ENCODE measurements at places on chromosomes 13 and 19. TPM values are rescaled to one million over a fixed set of nuclear protein-coding genes. Genes with fewer than 3 reads are reported as not detected.

Gene TUBA3C
- total RNA-seq: not detected

GRCh38 chr19:55624109-55625003 is at the start of gene ZNF784:
Gene ZNF784, minus strand, starts transcription at chr19:55624566. Its CDS starts 5 bp downstream, at chr19:55624561.
- peak; percentile 99 for DNase-seq

Gene C19orf33
- not detected for total RNA-seq

- no peak for DNase-seq
Measured at GRCh38 chr13:31477961-31478360, 261.4 kb upstream of the RXFP2 start.

- DNase-seq: no peak
Measured at GRCh38 chr19:280541-281009, 10.6 kb downstream of the PLPP2 start.

- no peak for DNase-seq
Measured at GRCh38 chr13:111361873-111362648, 41.6 kb downstream of the TEX29 start.

Gene B3GNT3
- total RNA-seq: not detected

DNA sequence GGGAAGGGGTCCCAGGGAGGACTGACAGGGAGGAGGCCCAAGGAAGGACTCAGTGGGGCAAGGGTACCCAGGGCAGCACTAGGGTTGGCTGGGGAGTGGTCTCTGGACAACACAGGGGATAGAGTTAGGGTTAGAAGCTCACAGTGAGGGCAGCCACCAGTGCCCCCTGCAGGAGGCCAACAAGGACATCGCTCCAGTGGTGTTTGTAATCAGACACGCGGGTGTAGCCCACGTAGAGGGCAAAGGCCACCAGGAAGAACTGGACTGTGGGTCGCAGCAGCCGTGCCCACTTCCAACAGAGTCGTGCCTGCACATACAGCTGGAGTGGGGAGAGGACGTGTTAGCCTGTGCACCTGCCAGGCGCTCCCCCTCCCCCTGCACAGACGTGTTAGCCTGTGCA is 9.2 kb downstream of the PLPP2 start:
- DNase-seq: no peak

Gene ATP4B
- not detected for total RNA-seq

GRCh38 chr13:20691616-20692015 is 11.9 kb upstream of the IL17D start:
- DNase-seq: no peak

DNA sequence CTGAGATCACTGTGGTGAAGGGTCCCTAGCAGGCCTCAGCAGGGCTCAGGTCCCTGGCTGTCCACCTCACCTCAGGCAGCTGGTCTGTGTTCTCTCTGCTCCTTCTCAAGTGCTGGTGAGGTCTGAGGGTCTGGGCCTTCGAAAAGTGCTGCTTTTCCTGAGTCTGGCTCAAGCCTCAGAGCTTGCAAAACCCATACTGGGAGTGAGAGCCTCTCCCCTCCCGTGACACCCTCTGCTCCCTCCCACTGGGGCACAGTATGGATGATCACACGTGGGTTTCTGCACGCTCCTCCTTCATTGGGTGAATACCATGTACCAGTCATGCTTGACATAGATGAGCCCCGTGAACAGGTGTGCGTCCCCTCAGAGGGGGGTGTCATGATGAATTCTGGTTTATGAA is 73.3 kb upstream of the WASF3 start:
- DNase-seq: no peak

DNA sequence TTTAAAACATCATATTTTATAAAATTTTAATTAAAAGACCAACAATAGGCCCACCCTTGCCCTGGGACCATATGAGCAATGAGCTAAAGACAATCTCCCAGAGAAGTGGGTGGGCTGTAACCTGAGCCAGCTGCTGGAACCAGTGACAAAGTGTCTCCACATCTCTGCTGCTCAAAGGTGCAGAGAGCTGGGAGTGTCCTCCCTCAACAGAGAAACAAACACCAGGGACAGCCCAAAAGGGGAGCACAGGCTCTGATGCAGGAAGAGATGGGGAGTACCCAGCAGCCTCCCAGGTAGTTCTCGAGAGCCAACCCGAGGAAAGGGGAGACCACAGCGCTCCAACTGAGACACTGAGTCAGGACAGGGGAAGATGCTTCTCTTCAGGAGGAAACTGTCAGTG is 39.1 kb downstream of the DOCK9 start:
- DNase-seq: no peak

DNA sequence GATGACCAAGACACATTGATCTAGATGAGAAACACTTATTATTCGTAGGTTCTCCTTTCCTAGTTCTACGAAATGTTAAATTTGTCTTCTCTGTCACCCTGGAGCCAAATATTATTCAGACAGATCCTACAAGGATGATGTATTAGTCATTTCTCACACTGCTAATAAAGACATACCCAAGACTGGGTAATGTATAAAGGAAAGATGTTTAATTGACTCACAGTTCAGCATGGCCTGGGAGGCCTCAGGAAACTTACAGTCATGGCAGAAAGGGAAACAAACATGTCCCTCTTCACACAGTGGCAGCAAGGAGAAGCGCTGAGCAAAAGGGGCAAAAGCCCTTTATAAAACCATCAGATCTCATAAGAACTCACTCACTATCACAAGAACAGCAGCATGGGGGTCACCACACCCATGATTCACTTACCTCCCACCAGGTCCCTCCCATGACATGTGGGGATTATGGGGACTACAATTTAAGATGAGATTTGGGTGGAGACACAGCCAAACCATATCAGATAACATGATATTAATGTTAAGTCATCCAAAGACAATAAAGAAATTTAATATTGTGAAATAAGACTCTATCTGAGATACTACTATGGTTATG is 1248.8 kb upstream of the SLC10A2 start:
- DNase-seq: no peak

DNA sequence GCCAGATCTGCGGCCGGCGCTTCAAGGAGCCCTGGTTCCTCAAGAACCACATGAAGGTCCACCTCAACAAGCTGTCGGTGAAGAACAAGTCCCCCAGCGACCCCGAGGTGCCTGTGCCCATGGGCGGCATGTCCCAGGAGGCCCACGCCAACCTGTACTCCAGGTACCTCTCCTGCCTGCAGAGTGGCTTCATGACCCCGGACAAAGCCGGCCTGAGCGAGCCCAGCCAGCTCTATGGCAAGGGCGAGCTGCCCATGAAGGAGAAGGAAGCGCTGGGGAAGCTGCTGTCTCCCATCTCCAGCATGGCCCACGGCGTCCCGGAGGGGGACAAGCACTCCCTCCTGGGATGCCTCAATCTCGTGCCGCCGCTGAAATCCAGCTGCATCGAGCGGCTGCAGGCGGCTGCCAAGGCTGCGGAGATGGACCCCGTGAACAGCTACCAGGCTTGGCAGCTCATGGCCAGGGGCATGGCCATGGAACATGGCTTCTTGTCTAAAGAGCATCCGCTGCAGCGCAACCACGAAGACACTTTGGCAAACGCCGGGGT is 72.6 kb downstream of the ZNF536 start:
- no peak for DNase-seq

All from Karpas-422 (cell line).